ENCODE measurements at places on chromosomes 7 and 10. TPM values are rescaled to one million over a fixed set of nuclear protein-coding genes. Genes with fewer than 3 reads are reported as not detected.

Gene ADARB2
- total RNA-seq: 0.81 TPM

Gene AKR1C2
- 1.1 TPM for total RNA-seq

Gene POMZP3
- total RNA-seq: 6.7 TPM

Gene EBF3
- total RNA-seq: 0.16 TPM

All from mesangial cell (primary cell).